ENCODE measurements at places on chromosomes 3 and 15.

- DNase-seq: no peak
- no peaks in the 10 kb centered on the region for H3K36me3 ChIP-seq
- no peak overlapping the region for H3K27ac ChIP-seq
- no peaks in the 10 kb centered on the region for H3K27me3 ChIP-seq
- peaks cover 15% of the 10 kb centered on the region for H3K4me1 ChIP-seq
Measured at GRCh38 chr3:5245927-5246326, 58.4 kb downstream of the EDEM1 start.

GRCh38 chr3:160826991-160827390 is 71.0 kb downstream of the PPM1L start:
- peak overlapping the region; percentile 19 for H3K27ac ChIP-seq
- H3K36me3 ChIP-seq: no peaks in the 10 kb centered on the region
- no peak overlapping the region for H3K4me3 ChIP-seq
- no peak for DNase-seq
- H3K27me3 ChIP-seq: peaks cover 2% of the 10 kb centered on the region
- H3K4me1 ChIP-seq: peaks cover 10% of the 10 kb centered on the region

DNA sequence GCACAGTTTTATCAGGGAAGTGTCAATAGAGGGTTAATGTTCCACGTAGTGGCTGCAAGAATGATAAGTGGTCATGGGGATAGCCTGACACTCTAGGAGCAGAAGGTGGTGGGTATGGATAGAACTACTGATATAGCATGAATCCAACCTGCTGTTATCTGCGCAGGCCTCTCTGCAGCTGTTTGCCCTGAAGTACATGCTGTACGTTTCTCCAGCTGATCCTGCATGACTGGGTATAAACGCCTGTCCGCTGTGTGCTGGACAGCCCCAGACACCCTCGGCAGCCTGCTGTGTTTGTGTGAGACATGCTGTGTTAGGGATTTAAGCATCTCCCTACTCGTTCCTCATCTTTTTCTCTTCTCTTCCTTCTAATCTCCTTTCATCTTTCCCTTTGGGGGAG is 87.1 kb downstream of the LPP start:
- H3K36me3 ChIP-seq: no peaks in the 10 kb centered on the region
- peaks cover 17% of the 10 kb centered on the region for H3K4me1 ChIP-seq
- H3K27ac ChIP-seq: no peak overlapping the region
- H3K4me3 ChIP-seq: no peak overlapping the region
- H3K27me3 ChIP-seq: peaks cover 9% of the 10 kb centered on the region

GRCh38 chr15:55909036-55909811 is 84.2 kb downstream of the NEDD4 start:
- no peaks in the 10 kb centered on the region for H3K36me3 ChIP-seq
- H3K27me3 ChIP-seq: peaks cover 4% of the 10 kb centered on the region
- no peak for DNase-seq
- H3K4me1 ChIP-seq: no peaks in the 10 kb centered on the region

DNA sequence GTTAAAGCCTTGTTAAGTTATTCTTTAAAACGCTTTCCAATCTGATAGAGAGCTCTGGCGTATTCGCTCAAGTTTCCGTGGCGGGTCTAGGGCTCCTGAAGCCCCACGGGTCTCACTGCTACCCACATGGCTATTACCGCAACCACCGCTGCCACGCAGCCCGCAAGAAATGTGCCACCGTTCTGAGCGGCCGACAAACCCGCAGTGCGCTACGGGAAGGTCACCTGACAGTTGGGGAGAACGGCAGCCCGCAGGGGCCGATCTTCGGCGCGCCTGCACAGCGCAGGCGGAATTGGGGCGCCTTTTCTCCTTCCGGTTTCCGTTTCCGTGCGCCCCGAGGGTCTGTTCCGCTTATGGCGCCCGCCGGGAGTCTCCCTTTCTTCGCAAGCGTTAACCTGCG is 76.6 kb upstream of the SNRPN start:
- peaks cover 50% of the 10 kb centered on the region for H3K36me3 ChIP-seq
- H3K27me3 ChIP-seq: no peaks in the 10 kb centered on the region
- no peak for DNase-seq
- H3K27ac ChIP-seq: no peak overlapping the region

DNA sequence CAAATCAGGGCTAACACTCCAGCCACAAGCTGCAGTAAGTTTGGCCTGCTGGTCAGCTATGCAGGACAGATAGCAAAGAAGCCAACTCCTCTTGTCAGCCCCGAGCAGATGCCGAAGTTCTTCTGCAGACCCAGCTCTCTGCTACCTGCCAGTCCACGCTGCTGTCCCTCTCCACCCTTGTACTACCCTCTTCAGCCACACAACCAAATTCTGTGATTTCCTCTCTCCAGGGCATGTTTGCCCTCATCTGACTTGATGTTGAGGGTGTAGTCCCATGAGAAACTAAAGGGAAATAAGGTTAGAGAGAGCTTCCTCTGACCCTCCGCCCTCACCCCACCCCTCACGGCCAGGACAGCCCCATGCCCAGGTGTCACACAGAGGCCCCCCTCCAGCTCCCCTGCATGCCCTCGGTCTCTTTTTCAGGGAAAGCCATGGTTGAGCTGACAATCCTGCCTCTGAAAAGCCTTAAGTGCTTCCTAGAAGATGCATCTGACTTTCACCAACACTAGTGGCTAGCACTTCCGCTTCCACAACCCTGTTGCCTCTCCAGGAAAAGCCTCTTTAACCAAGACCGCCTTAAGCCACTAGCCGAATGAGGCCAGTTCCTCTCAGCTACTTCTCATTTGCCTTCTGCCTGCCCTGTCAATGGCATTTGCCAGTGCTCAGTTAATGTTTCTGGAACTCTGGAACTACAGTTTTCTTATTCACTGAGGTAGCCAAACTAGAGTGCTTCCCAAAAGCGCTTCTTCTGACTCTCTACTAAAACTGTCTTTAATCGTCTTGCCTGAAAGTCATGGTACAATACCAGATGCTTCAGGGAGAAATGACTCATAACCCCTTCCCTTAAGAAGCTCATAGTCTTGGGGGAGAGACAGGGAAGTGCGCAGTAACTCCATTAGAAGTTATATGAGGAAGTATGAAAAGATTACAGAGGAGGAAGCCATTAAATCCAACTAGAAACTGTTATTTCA is 300.4 kb upstream of the STT3B start:
- peaks cover 57% of the 10 kb centered on the region for H3K4me1 ChIP-seq
- H3K4me3 ChIP-seq: no peak overlapping the region
- no peaks in the 10 kb centered on the region for H3K36me3 ChIP-seq
- peak overlapping the region; percentile 13 for H3K27ac ChIP-seq

- H3K36me3 ChIP-seq: no peaks in the 10 kb centered on the region
- peaks cover 15% of the 10 kb centered on the region for H3K27me3 ChIP-seq
- no peak for DNase-seq
- H3K27ac ChIP-seq: no peak within 1 kb of the TSS
- no peak within 1 kb of the TSS for H3K4me3 ChIP-seq
- H3K4me1 ChIP-seq: peaks cover 10% of the 10 kb centered on the region
Measured at GRCh38 chr15:42020713-42021273, at the start of gene PLA2G4E. TSS of gene PLA2G4E (minus strand) at chr15:42021042. CDS start at chr15:42021030, 12 bp downstream.

Data from nephron progenitor cell (in vitro differentiated cells).